ENCODE measurements at places on chromosomes 16 and 17.

DNA sequence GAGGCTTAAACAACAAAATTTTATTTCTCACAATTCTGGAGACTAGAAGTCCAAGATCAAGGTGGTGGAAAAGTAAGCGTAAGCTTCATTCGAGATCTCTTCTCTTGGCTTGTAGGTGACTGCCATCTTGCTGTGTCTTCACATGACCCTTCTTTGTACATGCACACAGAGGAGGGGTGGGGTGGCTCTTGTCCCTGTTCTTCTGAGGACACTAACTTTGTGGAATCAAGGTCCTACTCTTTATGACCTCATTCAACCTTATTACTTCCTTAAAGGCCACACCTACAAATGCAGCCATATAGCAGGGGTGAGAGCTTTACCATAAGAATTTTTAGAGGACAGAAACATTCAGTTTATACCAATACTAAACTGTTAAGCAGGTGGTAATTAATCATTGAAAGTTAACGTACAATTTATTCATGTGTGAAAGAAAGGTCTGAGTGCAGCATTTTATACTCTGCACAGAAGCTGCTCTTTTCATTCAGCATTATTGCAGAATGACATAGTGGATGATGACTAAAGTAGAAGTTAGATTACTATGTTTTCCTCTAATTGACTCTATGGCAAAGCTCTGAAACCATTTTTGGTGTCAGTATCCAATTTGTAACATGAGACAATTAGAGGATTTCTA, 139.9 kb upstream of the HLF start:
- no peak for DNase-seq

GRCh38 chr17:81254955-81255717, 16.0 kb downstream of the NDUFAF8 start:
- no peak for DNase-seq

DNA sequence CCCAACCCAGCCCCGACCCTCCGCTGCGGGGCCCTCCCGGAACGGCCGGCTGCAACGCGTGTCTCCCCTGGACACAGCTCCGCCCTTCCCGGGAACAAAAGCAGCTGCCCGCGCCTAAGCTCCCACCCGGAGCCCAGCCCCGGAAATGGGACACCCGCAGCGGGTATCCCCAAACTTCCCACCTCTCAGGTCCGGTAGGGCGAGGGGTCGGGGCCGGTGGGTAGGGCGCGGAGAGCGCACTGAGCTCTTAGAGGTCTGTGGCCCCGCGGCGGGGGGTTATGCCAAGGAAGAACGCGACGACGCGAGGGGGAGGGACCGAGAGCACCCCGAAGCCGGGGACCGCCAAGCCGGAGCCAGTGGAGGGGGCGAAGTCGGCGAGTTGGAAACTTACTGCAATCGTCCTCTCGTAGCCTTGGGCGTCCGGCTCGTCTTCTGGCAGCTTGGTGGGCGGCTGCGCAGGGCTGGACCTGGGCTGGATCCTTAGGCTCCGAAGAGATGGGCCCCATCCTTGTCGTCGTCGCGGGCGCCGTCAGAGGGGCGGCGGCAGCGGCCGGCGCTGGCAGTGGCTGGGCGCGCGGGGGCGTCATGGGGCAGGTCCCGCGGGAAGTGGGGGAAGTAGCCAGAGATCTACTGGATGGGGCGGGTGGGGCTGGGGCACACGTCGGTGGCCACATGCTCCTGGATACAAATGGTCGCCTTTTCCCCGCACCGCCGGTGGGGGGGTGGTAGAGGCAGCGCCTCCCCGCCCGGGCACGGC, 6.9 kb downstream of the USP6 start:
- no peak for DNase-seq

DNA sequence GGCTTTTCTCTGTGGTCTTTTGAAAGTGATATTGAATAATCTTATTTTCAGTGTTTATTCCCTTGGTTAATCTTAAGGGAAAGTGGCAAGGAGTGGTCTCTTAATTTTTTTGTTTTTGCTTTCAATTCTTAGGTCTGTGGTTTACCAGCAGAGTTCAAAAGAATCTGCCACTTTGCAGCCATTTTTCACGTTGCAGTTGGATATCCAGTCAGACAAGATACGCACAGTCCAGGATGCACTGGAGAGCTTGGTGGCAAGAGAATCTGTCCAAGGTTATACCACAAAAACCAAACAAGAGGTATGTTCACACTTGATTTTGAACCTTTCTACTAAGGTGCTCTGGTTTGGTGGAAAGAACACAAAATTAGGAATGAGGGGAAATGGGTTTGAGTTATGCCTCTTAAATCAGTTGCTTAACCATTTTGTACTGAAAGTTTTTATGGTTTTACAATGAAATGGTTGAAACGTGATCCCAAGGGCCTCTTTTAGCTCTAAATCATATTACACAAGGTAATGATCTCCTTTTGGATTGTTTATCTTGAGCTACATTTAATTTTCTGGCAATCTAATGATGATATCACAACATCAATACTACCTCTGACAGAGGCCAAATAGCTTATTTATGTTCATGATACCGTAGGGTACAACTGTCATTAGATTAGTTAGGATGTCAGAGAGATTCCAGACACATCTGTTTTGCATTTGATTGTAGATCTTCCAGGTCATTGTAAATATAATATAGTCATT, 51.6 kb upstream of the CRISPLD2 start:
- no peak for DNase-seq

- DNase-seq, result no peak
Measured at GRCh38 chr16:69193855-69194254, 6.9 kb downstream of the SNTB2 start.

DNA sequence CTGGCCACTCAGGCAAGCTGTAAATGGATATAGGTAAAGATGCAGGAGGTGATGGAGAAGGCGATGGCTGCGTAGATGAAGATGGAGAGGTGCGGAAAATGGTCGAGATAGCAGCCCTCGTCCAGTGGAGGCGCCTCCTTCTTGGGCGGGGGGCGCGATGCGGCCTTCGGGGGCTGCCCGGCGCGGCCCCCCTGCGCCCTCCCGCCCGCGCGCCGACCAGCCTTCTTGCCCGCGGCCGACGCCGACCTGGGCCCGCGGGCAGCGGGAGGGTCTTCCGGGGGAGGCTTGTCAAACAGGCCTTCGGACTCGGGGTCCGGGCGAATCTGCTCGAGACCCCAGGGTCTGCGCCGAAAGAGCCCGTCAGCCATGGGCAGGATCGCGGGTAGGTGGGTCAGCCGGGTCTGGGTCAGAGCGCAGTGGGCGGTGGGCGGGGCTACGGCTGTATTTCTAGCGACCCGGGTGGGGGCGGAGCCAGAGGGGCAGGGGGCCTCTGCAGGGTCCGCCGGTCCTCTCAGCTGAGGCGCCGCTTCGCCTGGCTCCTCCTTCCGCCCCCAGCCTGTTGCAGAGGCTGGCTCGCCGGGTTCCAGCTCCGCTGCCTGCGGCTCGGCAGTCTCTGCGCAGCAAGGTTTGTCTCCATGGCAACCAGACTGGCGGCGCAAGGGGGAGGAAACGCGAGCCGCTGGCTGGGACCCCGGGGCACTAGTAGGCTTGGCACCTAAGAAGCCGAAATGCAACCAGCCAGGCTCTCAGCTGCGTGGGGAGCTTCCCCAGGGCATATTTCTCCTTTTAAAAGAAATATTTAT, 14.4 kb downstream of the MIS12 start:
- DNase-seq, result peak; percentile 50

DNA sequence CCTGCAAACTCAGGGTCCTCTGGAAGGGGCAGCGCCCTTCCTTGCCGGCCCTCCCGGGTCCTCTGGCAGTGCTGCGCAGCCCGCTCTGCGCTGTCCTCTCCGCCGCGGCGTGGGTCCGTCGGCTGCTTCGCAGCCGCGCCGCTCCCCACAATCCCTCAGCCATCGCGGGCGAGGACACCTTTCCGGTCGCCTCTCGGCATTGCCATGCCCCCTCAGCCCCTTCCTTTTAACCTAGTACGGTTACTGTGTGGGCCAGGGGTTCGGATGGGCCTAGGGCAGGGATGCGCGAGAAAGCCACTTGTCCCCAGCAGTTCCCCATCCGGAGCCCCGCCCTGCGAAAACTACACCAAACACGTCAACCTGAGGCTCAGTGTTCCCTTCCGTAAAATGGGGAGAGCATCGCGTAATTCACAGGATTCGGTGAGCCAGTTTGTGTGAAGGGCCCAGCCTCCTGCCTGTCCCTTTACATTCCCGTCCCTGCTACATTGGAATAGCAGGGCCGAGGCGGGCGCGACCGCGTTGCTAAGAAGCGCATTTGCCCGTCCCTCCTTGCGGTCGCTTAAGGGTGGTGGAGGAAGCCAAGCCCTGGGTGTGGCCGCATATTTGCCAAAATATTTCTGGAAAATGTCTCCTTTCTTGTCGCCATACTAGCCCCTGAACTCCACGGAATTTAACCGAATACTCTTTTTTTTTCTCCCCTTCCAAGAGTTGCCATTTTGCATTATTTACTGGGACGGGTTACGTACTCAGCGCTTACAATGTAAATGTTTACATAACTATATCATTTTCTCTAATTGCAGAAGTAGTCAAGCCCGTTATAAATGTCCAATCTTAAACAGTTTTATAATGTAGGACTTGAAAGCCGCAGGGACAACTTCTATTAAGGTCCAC, 13.2 kb downstream of the COPZ2 start:
- no peak for DNase-seq

GRCh38 chr17:37261286-37261685, 114.5 kb upstream of the C17orf78 start:
- no peak for DNase-seq

GRCh38 chr17:8976638-8977037, 11.1 kb upstream of the PIK3R5 start:
- DNase-seq, result no peak
